Activated naive CD8-positive, alpha-beta T cell treated with anti-CD3 and anti-CD28 coated beads, Interleukin-2, amount 10 ng/mL, durations not matched to agents 7 days and 5 days (primary cell): ENCODE measurements at places on chromosomes 12 and 14. TPM values are rescaled to one million over a fixed set of nuclear protein-coding genes. Genes with fewer than 3 reads are reported as not detected.

GRCh38 chr14:94501588-94502516 lies 7.4 kb downstream of the SERPINA12 start:
- H3K27me3 ChIP-seq = peaks cover 6% of the 10 kb centered on the region
- H3K4me3 ChIP-seq = no peak overlapping the region
- no peak overlapping the region for H3K27ac ChIP-seq
- no peaks in the 10 kb centered on the region for H3K4me1 ChIP-seq
- DNase-seq = no peak
- H3K36me3 ChIP-seq = no peaks in the 10 kb centered on the region

DNA sequence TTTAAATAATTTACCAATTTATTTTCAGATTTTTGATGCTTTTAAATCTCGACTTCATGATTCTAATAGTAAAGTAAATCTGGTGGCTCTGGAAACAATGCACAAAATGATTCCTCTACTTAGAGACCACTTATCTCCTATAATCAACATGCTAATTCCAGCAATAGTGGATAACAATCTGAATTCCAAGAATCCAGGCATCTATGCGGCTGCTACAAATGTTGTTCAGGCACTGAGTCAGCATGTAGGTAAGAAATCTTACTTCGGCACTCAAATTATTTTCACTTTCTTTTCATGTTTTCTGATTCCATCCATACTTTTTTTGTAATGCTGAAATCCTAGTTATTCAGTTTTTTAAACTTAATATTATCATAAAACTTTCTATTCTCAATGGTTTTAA lies 15.5 kb upstream of the PRPF39 start:
- peaks cover 4% of the 10 kb centered on the region for H3K36me3 ChIP-seq
- no peak overlapping the region for H3K4me3 ChIP-seq
- no peaks in the 10 kb centered on the region for H3K4me1 ChIP-seq
- no peak for DNase-seq

DNA sequence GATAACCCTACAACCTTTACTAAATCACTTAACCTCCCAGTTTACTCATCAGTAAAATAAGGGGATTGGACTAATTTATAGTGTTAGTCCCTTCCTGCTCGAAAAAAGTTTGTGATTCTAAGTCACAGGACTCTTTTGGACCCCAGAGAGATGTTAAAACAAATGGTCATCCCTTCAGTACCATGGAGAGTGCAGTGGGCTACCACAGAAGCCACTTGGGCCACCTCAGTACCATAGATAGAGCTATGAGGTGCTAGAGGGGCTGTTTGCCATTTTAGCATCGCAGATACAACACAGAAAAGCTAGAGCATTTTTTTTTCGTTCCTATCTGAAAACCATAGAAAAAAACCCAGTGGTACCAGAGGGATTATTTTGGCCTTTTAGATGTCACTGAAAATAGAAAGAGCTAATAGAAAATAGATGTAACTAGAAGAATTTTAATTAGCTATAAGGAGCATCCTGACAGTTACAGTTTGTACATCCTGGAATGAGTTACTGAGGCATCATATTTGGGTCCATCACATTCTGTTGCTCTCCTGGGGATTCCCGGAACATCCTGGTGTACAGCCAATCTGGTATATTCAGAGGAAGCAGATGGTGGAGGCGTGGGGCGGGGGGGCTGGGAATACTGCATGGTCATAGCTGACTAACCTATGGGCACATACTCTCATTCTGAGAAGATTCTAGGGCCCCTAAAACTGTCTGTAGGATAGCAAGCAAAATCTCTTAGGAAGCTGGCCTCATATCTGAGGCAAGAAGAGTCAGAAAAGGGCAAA lies 2.8 kb downstream of the ZNF219 start:
- peaks cover 16% of the 10 kb centered on the region for H3K4me1 ChIP-seq
- no peak overlapping the region for H3K27ac ChIP-seq
- peaks cover 28% of the 10 kb centered on the region for H3K27me3 ChIP-seq
- DNase-seq = no peak

DNA sequence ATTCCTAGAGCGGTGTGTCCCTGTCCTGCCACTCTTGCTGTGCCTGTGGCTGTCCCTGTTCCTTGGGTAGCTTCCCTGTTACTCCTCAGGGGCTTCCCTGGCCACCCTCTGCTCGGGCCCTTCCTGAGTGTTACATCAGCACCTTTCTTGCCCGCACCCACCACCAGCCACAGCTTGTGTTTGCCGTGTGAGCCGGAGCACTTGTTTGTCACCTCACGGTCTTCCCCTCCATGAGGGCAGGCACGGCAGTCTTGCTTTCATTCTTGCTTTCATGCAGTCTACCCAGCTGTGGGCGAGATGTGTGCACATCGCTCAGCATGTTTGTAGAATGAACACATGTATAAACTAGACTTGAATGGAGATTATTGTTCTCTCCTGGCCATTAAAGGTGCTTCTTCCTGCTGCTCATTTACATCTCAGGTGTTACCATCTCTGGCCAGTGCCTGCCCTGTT lies 42.0 kb downstream of the TRAF3 start:
- peak overlapping the region; percentile 67 for H3K27ac ChIP-seq
- peak overlapping the region; percentile 20 for H3K4me3 ChIP-seq
- no peak for DNase-seq
- H3K27me3 ChIP-seq = no peaks in the 10 kb centered on the region
- peaks cover 15% of the 10 kb centered on the region for H3K36me3 ChIP-seq

GRCh38 chr12:26195641-26196420 lies 458 bp downstream of the SSPN start:
- no peak overlapping the region for H3K27ac ChIP-seq
- DNase-seq = peak; percentile 37
- H3K4me3 ChIP-seq = peak overlapping the region; percentile 79
- peaks cover 5% of the 10 kb centered on the region for H3K4me1 ChIP-seq

DNA sequence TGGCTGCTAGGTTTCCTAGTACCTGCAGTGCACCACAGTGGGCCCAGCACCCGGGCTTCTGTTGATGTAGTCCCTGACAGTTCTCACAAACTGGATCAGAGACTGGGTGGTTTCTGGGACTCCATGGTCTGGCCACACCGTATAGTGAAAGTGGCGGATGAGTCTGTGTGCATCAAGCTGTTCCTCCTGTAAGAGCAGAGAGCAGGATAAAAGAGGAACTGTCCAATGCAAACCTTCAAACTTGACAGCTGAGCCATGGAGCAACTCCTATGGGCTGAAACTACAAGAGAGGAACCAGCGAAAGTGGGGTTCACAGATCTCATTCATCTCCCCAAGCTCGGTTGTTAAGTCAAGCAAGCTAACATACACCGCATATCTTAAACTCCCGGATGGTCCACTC lies 102.8 kb downstream of the PTPRB start:
- DNase-seq = no peak
- no peaks in the 10 kb centered on the region for H3K36me3 ChIP-seq
- peaks cover 3% of the 10 kb centered on the region for H3K27me3 ChIP-seq
- H3K4me1 ChIP-seq = no peaks in the 10 kb centered on the region
- no peak overlapping the region for H3K27ac ChIP-seq

GRCh38 chr14:76083796-76084765 lies 67.6 kb upstream of the GPATCH2L start:
- H3K27me3 ChIP-seq = peaks cover 1% of the 10 kb centered on the region
- H3K4me1 ChIP-seq = no peaks in the 10 kb centered on the region
- H3K27ac ChIP-seq = no peak overlapping the region
- no peak overlapping the region for H3K4me3 ChIP-seq
- H3K36me3 ChIP-seq = no peaks in the 10 kb centered on the region
- DNase-seq = no peak

- no peak overlapping the region for H3K4me3 ChIP-seq
- H3K36me3 ChIP-seq = no peaks in the 10 kb centered on the region
- H3K27ac ChIP-seq = no peak overlapping the region
- H3K4me1 ChIP-seq = peaks cover 3% of the 10 kb centered on the region
- DNase-seq = no peak
- H3K27me3 ChIP-seq = peaks cover 3% of the 10 kb centered on the region
Measured at GRCh38 chr14:66389481-66389880, 96.7 kb upstream of the CCDC196 start.

- H3K4me3 ChIP-seq = no peak overlapping the region
- DNase-seq = no peak
- no peaks in the 10 kb centered on the region for H3K27me3 ChIP-seq
- no peak overlapping the region for H3K27ac ChIP-seq
- no peaks in the 10 kb centered on the region for H3K36me3 ChIP-seq
Measured at GRCh38 chr14:67942080-67942710, 122.6 kb downstream of the RAD51B start.

DNA sequence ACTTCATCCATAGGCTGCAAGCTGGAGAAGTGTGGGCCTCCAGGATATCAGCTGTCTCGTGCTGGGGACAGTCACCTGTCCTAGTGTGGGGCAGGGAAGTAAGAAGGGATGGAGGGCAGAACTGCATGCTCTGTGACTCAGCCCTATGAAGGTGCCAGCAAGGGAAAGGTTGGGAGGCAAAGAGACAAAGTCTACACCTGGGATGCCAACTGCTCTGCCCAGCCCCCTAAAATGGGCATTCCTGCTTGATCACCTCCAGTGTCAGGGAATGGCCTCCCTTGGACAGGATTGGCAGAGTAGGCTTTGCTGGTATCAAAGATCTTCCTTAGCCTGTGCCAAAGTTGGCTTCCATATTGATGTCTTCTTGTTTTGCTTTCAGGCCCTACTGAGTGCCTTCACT lies 335.0 kb downstream of the BCL11B start:
- H3K27ac ChIP-seq = no peak overlapping the region
- no peak for DNase-seq
- peaks cover 36% of the 10 kb centered on the region for H3K4me1 ChIP-seq
- H3K4me3 ChIP-seq = no peak overlapping the region
- H3K27me3 ChIP-seq = no peaks in the 10 kb centered on the region

DNA sequence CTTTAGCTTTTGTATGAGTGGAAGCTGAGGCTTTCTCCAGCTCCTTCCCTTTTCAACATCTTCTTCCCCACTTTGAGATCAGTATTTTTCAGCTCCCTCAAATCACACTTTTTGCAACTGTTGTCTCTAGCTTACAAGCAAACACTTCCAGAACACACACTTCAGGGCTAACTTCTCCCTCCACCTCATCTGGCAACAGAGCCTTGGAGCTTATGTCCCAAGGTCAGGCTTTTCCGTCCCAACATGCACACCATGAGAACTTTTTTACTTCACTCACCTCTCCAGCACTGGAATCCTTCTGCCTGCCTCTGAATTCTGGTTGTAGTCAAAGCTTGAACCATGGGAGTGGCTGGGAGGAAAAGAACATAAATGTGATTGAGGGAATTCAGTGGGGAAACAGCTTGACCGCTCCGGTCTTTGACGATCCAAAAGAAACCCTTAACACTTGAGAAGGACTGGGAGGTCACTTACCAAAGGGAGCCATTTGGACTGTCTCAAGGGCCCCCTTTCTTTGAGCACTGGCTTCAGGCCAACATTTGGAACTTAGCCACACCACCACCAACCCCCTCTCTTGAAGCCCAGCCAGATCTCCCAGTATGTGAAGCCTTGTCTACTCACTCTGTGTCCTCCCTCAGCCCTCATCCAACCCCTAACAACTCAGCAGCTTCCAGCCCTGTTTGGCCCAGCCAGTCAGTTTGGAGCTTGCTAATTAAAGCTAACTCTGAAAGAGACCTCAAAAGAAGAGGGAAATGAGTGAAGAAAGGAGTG lies 3.9 kb upstream of the BLOC1S1 start:
- H3K27me3 ChIP-seq = peaks cover 25% of the 10 kb centered on the region
- no peak overlapping the region for H3K4me3 ChIP-seq
- H3K36me3 ChIP-seq = peaks cover 1% of the 10 kb centered on the region
- no peak for DNase-seq
- no peak overlapping the region for H3K27ac ChIP-seq

DNA sequence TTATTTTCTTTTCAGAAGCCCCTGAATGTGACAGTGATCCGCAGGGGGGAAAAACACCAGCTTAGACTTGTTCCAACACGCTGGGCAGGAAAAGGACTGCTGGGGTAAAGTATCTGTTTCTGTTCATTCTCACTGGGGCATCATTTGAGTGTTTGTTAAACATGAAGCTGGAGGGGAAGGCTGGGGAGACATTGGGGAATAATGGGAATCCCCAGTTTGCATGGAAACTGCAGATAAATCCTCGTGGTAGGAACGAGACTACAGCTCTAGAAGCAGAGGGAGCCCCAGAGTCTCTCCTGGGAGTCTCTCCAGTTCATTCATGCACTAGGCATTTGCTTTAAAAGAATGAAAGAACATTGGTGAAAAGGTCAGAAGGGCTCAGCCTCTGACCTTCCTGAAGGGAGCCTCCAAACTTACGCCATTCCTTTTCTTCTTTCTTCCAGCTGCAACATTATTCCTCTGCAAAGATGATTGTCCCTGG lies 2.5 kb upstream of the CFAP251 start:
- peaks cover 6% of the 10 kb centered on the region for H3K36me3 ChIP-seq
- H3K4me1 ChIP-seq = peaks cover 12% of the 10 kb centered on the region

DNA sequence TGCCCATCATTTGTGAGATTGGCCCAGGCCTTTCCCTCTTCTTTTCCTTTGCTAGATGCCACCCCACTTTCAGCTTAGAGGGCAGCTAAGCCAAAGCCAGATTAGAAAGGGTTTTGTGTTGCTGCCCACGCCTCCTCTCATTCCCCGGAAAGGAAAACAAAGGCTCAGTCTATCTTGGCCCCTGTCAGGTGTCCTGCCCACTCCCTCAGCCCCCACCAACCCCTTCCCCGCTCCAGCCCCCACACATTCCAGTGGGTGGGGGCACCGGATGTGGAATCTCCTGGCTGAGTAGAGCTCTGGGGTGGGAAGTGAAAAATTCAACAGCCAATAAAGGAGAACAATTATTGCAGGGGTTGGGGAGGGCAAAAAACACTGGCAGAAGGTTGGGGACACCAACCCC lies 2.2 kb downstream of the BLOC1S1 start:
- DNase-seq = no peak
- H3K27ac ChIP-seq = no peak overlapping the region
- H3K27me3 ChIP-seq = no peaks in the 10 kb centered on the region
- peak overlapping the region; percentile 93 for H3K4me3 ChIP-seq
- peaks cover 45% of the 10 kb centered on the region for H3K4me1 ChIP-seq

DNA sequence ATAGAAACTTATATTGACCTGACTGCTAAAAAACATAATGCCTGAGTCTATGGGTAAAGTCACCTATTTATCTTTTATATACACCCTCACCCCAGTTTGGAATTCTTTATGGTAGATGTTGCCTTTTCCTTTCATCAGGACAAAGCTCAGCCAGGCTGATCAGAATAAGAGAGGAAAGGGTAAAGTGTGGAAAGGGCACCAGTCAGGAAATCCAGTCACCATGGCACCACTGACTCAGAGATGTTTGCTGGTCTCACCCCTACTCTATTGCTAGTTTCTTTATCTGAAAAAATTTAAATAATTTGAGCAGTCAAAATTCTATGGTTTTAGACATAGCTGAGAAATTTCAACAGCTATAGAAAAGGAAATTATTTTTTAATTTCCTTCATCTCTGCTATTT lies 49.2 kb upstream of the SSTR1 start:
- no peak overlapping the region for H3K27ac ChIP-seq
- peaks cover 2% of the 10 kb centered on the region for H3K27me3 ChIP-seq
- DNase-seq = no peak
- H3K36me3 ChIP-seq = no peaks in the 10 kb centered on the region

Gene GARIN6
- total RNA-seq = not detected

Gene VDR
- 14.3 TPM for total RNA-seq

Gene MSRB3
- not detected for total RNA-seq

Gene KRT72
- total RNA-seq = 0.67 TPM

Gene NOVA1
- total RNA-seq = 0.40 TPM

Gene PKP2
- 0.36 TPM for total RNA-seq

Gene HOXC12
- total RNA-seq = not detected

Gene ING4
- total RNA-seq = 46.9 TPM

Gene VRK1
- 65.0 TPM for total RNA-seq

Gene TAS2R42
- not detected for total RNA-seq

Gene PRDM4
- total RNA-seq = 24.4 TPM
